BJ (cell line): ENCODE measurements at places on chromosomes 5 and 9.

DNA sequence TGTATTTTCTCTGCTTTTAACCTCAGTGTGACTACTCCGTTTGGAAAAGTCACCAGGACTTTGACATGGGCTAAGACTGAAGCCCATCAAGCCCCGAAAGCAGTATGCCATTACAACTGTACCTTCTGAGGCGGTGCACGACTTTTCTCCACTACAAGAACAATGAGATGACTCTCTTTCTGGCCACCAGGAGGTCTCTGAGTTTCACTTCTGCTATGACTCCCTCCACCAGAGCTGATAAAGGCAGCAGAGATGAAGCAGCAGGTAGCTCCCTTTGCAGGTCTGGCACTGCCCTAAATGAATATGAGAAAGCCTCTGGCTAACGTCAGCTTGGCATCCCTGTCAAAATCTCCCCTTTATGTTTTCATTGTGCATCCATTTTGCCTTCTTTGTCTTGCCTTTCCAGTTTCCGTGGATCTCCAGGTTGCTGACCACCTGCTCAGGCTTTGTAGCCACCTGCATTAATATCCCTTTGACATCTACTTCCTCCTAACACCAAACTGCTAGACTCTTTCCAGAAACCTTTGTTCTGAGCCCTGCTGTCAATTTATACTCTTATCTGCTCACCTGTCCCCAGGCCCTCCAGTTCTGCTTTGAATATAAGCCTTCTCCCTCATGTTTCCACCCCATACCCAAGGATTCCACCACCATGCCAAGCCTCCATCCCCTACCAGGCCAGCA is 221.7 kb downstream of the ZNF608 start:
- DNase-seq: no peak

DNA sequence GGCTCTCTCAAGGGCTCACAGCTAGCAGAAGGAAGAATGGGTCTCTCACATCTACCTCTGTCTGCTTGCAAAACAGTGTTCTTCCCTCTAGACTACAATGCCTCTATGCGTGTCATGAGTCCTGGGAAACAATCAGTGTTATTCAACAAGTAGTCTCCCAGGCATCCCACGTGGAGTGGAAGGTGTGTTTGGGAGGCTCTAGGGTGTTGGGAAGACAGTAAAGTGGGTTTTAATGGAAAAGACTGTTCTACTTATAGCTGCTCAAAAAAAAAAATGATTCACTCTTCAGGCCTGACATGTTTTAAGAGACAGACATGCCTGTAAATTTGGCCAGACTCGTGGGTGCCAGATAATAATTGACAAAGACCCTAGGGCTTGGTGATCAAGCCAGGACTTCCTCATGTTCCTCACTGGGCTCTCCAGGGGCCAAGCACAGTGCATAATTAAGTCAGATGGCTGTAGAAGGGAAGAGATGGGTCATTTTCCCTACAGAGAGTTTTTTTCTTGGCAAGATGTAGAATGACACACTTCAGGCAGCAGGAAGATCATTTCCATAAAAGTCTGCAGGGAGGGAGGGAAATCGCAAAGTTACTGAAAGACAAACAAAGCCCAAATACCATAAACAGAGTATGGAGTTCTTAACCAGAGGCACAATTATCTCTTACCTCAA is 246.4 kb downstream of the ACTL7B start:
- DNase-seq: peak; percentile 63

DNA sequence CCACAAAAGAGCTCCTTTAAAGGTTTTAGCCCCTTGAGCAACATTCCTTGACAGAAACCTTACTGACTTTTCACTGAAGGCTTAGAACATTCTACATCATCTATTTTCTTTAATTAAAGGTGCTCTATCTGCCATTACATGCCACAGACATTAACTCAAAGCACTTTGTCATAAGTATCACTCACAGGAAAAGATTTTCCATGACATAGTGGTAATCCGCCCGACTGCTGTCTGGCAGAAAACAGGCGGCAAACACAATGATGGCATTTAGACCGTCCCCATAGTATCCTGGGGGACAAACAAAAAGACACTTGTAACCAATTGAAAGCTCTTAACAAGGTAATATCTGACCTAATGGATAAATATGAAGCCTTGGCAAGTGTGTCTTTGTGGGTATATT is 126.2 kb upstream of the PCA3 start:
- no peak for DNase-seq

- peak; percentile 89 for DNase-seq
Measured at GRCh38 chr5:150640311-150641005, at the start of gene SYNPO. Gene SYNPO (plus strand): TSS chr5:150640660. CDS start chr5:150648276, 7,616 bp downstream.

- no peak for DNase-seq
Measured at GRCh38 chr5:65128226-65128625, 353.5 kb downstream of the ADAMTS6 start.

DNA sequence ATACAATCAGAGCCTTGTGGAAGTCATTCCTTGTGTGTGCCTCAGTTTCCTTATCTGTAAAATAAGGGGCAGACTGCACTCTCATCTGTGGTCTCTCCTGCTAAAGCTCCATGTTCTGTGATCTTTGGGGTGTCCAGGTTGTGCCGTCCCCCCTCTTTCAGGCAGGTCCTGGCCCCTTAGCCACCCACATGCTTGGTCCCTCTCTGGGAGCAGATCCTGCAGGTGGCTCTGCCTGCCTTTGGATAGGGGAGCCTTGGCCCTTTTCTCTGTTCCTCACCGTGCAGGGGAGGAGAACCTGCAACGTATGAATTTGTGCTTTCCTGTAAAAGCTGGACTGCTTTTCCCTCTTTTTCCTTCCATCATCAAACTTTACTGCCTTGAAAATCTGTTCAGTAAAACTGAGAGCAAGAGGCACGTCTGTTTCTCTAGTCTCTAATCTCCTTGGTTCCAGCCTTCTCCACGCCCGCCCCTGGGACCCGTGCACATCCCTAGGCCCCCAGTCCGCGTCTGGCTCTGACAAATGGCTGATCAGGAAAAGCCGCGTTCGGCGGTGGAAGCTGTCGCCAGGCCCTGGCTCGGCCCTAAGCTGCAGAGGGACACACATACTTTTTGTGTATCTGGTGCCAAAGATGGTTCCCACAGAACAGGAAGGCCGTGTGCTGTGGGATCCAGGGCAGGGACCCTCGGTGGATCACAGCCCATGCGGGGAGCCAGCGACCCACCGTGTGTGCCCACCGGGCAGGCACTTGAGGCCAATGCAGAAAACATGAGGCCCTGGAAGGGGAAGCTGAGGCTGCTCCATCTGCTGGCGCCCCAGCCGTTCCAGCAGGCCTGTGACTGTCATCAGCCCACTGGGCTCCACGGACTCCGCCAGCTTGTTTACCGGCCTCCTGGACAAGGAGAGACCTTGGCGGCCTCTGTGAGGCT is 43.4 kb upstream of the COL5A1 start:
- DNase-seq: no peak

DNA sequence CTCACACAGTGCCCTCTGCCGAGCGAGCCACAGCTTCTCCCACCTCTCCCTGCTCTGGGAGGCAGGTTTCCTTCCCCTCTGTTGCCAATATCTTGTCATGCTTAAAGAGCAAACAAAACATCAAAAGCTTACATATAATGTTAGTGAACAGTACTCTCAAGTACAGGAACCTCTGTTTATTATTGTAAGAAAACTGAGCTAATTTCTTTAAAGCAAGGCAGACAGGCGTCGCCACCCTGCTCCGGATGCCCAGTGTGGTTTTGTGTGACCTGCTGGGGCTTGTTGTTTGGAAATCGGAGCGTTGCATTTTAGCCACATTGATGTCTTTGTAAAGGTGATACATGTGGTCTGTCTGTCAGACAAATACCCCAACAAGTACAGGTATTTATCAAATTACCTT is 401.4 kb upstream of the IRX1 start:
- DNase-seq: no peak

GRCh38 chr9:106920701-106921283 is 57.8 kb downstream of the ZNF462 start:
- DNase-seq: no peak

DNA sequence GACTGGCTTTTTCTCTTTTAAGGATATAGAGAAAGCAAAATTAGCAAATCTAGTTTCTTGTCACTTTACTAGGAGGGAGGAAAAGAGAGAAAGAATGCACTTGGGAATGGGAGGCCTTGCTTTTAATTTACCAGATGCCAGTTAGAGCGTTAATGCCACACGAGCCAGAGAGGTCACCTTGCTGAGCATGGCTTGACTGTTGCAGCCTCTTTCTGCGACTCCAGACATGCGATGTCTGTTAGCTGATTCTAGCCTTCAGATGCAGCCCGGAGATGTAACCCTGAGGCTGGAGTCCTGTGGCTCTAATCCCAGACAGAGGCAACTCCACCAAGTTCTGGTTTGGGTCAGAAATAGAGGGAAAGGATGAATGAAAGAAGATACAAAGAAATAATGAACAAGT is 152.5 kb downstream of the TRIO start:
- DNase-seq: no peak

DNA sequence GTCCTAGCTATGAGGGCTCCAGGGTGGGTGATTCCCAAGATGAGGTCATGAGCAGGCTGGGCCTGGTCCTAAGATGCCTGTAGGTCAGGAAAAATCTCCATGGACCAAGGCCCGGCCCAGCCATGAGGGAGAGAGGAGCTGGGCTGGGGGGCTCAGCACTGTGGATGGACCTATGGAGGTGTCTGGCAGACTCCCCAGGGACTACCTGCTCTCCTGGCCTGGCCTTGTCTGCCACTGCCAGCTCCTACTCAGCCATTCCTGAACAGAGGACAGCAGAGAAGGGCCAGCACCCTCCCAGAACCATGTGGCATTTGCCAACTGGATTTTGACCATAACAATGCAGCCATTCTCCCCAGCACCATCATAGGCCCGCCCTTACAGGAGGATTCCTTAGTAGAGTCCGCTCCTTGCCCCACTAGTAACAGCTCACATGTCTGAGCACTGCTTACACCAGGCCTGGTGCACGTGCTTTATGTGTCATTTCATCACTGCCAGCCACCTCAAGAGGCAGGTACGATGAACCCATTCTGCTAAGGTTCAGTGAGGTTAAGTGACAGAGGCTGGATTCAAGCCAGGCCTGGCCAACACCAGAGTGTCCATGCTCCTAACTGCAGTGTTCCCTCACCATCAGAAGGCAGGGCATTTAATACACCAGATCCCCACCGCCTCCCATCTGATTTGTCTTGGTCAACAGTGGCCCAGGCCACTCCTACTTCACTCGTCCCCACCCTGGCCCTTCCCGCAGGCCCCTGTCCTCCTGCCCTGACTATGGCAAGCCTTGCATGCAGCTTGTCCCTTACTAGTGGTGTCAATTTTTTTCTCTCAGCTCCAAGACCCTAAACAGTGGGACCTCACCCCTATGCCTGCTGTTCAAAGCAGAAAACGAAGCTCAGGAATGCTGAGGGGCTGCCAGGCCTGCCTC is 669 bp downstream of the IL13 start:
- no peak for DNase-seq

DNA sequence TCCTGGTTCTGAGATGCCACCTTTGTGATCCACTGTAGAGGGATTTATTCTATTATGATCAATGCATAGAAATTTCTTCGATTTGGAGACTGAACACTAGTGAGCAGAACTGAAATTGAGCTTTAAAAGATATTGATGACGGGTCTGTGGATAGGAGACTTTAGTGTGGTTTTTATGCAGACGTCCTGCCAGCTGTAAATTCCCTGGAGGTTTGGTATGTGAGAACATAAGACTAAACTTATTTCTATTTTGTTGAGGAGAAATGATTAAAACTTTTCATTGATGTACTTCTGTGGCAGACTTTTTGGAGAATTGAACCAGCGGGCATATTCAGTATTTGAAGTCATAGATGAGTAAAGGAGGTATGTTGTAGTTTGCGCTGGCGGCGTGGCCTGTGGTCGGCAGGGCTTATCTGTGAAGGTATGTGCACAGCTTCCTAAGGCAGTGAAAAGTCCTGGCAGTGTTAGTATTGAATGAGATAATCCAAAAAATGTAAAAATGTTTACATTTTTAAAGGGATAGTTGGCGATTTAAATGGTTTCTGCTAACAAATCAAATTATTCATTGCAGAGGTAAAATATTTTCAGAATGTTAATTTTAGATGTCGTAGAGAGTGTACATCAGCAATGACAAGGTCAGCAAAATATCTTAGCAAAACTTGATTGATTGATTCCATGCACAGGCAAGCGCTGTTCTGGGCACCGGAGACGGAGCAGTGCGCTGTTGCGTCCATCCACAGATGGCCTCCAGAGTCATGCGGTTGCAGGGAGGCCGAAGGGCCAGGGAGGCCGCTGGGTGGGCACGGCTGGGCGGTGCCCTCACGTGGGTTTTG is 20.4 kb downstream of the TENT4A start:
- DNase-seq: no peak

DNA sequence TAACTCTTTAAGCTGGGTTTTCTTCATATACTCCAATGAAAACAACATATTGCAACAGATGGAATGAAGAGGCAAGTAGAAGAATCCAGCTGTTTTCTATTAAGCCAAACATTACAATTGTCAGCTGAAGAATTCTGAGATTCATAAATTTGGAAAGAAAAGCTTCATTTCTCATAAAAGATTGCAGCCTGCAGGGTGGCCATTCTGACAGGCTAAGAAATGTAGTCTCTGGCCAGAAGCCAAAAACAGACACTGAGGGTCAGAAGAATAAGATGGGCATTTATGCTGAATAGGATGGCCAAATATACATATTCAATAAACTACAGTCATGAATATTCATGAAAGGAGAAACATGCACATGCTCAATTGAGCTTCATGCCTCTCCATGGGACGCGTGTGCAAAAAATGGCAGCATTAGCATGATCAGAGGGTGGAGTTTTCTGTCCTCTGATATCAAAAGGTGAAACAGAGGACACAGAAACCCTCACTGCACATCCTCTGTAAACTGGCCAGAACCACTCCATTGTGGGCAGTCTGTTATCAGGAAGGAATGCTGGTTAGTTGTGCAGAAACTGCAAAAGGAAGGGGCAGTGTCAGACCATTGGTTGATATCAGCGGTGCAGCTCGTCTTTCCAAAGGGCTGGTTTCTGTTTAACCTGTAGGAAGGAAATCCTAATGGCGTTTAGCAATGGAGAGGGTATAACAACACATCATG is 50.2 kb downstream of the FXN start:
- peak; percentile 31 for DNase-seq

GRCh38 chr9:33318781-33319180 is 28.5 kb downstream of the NFX1 start:
- no peak for DNase-seq

DNA sequence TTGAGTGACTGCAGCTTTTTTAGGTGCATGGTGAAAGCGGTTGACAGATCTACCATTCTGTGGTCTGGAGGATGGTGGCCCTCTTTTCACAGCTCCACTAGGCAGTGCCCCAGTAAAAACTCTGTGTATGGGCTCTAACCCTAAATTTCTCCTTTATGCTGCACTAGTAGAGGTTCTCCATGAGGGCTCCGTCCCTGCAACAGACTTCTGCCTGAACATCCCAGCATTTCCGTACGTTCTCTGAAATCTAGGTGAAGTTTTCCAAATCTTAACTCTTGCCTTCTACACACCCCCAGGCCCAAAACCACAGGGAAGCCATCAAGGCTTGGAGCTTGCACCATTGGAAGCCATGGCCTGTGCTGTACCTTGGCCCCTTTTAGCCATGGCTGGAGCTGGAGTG is 1898.1 kb upstream of the NUDT12 start:
- DNase-seq: no peak

GRCh38 chr5:128579093-128579492 is 41.0 kb upstream of the FBN2 start:
- DNase-seq: peak; percentile 74
